ENCODE measurements at places on chromosomes 12 and 14. TPM values are rescaled to one million over a fixed set of nuclear protein-coding genes. Genes with fewer than 3 reads are reported as not detected.

- H3K27ac ChIP-seq = no peak overlapping the region
- H3K36me3 ChIP-seq = no peaks in the 10 kb centered on the region
- DNase-seq = no peak
- no peaks in the 10 kb centered on the region for H3K27me3 ChIP-seq
These were observed 244.9 kb upstream of the DIO2 start for GRCh38 chr14:80456209-80456608.

- no peak for DNase-seq
- no peak overlapping the region for H3K4me3 ChIP-seq
- no peaks in the 10 kb centered on the region for H3K27me3 ChIP-seq
- H3K36me3 ChIP-seq = no peaks in the 10 kb centered on the region
These were observed 37.6 kb downstream of the SVOP start for GRCh38 chr12:108983227-108983626.

PLEK2 gene
- total RNA-seq = 4.2 TPM

DNA sequence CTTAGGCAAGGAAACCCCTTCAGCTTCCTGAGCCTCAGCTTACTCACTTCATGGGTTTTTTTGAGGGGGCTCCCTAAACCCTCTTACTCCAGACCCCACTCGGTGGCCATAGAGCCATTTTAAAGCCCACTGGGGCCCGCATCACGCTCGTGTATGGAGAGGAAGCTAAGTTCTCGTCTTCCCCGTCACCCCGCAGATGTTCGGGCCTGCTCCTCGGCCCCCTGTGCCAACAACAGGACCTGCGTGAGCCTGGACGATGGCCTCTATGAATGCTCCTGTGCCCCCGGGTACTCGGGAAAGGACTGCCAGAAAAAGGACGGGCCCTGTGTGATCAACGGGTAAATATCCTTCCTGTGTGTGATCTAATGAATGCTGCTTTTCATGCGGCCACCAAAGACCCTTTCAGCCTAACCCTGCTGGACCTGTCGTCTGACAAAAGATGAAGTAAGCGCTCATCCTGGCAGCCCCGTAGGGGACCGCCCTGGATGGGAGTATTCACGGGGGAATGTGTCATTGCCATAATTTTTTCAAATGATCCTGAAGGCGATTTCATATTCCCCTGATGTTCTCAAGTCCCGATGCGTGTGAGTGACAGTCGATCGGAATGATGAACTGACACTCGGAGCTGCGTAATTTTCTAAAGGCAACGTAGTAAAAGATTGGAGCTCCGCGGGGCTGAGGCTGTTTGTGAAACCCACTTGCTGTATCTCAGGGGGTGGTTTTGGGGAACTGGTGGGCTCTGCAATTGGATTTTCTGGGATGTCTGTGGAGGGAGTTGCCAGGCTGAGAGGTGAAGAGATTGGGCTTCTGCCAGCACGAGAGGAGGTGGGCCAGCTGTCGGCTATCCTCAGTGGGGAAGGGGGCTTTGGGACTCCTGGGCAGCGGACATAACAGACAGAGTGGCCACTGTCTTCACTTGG is 5.4 kb downstream of the DLK1 start:
- no peaks in the 10 kb centered on the region for H3K36me3 ChIP-seq
- no peak for DNase-seq
- no peak overlapping the region for H3K4me3 ChIP-seq

DNA sequence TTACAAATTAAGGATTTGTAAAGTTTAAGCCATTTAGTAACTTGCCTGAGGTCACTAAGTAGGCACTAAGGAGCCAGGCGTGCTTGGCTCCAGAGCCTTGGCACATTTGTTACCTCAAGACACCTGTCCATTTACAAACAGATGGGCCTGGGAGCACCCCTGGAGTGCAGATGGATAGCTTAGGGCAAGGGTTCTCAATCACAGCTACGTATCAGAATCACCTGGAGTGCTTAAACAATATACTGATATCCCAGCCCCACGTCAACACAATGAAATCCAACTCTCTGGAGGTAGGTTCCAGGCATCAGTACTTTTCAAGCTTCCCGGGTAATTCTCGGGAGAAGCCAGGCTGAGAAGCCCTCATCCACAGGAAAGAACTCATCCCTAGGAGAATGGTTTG is 45.4 kb downstream of the SLC8A3 start:
- no peak overlapping the region for H3K4me3 ChIP-seq
- no peak for DNase-seq
- no peak overlapping the region for H3K27ac ChIP-seq

- no peaks in the 10 kb centered on the region for H3K36me3 ChIP-seq
- peak; percentile 77 for DNase-seq
- H3K27me3 ChIP-seq = no peaks in the 10 kb centered on the region
- no peak overlapping the region for H3K4me3 ChIP-seq
- no peak overlapping the region for H3K27ac ChIP-seq
These were observed 186.3 kb downstream of the ALG10 start for GRCh38 chr12:34208331-34209258.

GRCh38 chr14:40365305-40365704 is 933.1 kb upstream of the FBXO33 start:
- H3K27me3 ChIP-seq = no peaks in the 10 kb centered on the region
- no peak for DNase-seq
- no peak overlapping the region for H3K4me3 ChIP-seq
- no peaks in the 10 kb centered on the region for H3K4me1 ChIP-seq

DNA sequence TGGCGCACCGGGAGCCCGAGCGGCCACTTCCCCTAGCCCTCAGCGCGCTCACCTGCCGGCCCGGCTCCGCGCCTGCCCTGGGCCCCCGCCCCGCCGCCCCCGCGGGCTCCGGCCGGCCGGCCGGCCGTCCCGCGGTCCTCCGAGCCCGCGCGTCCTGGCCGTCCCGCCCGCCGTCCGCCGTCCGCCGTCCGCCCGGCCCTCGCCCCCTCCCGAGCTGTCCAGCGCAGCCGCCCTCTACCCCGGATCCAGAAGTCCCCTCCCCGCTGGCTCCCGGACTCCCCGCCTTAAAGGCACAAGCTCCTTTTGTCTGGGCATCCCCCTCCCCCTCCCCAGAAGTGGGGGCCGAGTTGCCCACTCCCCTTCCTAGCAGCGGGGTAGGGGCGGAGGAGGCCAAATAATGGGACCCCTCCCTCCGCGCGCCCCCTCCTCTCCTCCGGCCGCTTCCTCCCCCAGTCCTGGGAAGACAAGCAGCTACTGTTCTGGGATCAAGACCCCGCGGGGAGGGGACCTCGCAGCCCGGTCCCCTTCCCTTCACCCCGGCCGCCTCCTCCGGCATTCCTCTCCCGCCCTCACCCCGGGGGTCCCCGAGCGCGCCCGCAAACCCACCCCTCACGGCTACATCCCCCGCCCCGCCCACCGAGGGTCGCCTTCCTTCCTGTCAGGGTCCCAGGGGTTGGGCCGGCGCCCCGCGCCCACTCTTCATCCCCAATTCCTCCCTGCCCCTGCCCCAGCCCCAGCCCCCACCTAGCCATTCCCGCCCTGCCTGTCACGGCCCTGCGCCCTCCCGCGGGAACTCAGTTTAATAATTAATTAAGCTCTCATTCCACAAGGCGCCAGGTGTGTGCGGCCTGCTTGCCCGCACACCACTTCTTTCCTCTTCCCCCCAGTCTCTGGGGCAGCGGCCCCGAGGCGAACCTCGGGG is at the start of gene ADCY6:
TSS of gene ADCY6 (minus strand) at position 236 of the 922 bp plus-strand sequence. CDS start 5,655 bp downstream, outside the sequence.
- peaks cover 21% of the 10 kb centered on the region for H3K4me1 ChIP-seq
- H3K4me3 ChIP-seq = peak within 1 kb of the TSS; percentile 88
- H3K27ac ChIP-seq = peak within 1 kb of the TSS; percentile 95
- no peaks in the 10 kb centered on the region for H3K36me3 ChIP-seq
- peak; percentile 90 for DNase-seq

DNA sequence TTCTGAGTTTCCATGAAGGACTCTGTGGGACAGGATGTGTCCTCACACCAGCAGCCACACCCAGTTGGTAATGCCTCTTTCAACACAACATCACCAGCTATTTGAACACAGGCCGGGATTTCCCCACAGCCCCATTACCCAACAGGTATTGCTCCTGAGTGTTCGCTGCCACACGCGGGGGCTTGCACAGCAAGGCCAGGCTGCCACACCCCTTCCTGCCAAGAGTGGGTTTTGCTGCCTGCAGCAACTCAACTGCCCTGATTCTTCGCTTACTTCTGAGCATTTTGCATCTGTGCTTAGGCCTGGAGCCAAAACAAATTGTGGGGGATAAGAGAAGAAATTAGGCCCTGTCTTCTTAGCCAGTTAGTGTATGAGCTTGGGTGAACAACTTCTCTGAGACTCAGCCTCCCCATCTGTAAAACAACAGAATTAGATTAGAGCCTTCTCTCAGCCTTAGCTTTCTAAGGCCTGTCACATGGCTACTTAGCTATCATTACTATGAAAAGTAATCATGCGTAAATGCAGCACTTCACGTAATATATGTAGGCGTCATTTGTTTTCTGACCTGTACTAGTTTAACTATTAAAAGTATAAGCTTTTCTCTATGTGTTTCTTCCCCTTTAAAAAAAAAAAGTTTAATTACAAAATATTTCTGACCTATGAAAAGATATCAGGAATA is 20.0 kb downstream of the CKAP4 start:
- no peak overlapping the region for H3K4me3 ChIP-seq
- H3K27ac ChIP-seq = peak overlapping the region; percentile 68
- H3K4me1 ChIP-seq = peaks cover 10% of the 10 kb centered on the region
- no peaks in the 10 kb centered on the region for H3K27me3 ChIP-seq
- peak; percentile 95 for DNase-seq

DNA sequence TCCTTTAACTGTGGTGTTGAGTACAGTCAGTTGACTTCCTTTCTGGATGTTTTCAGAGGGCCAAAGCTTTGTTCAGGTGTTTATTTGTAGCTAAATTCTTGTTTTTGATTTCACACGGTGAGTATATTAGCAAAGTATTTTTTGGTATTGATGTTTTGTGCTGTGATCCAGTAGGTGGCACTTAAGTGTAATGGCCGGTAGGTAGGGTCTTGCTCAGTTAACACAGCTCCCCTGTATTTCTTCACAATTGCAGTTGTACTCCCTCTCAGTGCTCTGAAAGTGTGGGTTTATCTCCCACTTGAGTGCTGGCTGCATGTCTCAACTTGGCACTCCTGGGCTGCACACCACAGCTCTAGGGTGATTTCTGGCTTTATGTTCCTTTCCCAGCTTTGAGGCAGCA is 339.5 kb downstream of the AEBP2 start:
- DNase-seq = no peak
- H3K27me3 ChIP-seq = no peaks in the 10 kb centered on the region
- H3K4me3 ChIP-seq = no peak overlapping the region
- no peaks in the 10 kb centered on the region for H3K4me1 ChIP-seq

LRP1 gene
- total RNA-seq = 327 TPM

DNA sequence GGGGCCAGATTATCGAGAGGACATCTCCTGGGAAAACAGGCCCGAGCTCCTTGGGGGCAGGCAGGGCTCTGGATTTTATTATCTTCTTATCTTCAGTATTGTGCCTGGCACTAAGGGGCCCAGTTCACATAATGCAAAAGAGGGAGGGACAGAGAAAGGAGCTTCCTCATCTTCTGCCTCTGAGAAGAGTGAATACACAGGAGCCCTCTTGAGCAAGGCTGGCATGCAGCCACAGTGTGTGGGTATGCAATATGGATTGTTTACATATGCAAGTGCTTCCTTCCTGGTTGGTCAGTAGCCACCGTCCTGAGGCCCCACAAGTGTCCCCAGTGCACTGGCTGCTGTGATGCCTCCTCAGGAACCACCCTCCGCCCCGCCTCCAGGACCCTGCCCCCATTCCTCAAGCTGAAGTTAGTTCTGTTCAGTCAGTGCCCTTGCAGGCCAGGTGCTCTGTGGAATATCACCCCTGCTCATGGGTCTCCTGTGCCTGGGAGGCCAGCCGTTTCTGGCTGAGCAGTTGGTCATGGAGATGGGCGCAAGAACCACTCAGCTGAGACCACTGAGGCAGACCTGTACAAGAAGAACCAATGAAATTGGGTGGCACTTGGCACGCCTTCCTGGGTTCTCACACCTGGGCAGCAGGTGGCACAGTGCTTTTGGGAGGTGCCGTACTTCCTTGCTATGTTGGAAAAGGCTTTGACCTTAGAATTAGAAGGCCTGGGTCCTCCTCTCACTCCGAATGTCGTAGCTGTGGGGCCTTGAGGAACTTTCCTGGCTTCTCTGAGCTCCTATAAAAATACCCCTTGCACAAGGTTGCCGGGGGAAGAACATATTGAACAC is 35.1 kb upstream of the ACTN1 start:
- DNase-seq = peak; percentile 96
- H3K27me3 ChIP-seq = no peaks in the 10 kb centered on the region
- H3K36me3 ChIP-seq = no peaks in the 10 kb centered on the region
- H3K4me1 ChIP-seq = peaks cover 19% of the 10 kb centered on the region
- no peak overlapping the region for H3K4me3 ChIP-seq

DNA sequence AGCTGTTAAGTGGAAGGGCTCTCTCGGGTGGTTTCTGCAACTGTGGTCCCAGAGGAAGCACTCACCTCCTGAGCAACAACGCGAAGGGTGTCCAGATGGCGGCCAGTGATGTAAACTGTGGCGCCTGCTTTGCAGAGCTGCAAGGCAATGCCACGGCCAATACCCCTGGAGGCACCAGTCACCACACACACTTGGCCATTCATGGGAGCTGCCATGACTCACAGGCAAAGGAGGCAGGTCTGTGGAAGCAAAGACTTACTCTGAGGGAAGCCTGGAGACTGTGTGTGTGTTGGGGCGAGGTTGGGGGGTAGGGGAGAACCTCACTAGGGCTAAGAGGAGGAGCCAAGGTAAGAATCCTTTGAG is 707 bp downstream of the DHRS1 start:
- peaks cover 50% of the 10 kb centered on the region for H3K36me3 ChIP-seq
- H3K4me1 ChIP-seq = peaks cover 48% of the 10 kb centered on the region
- no peaks in the 10 kb centered on the region for H3K27me3 ChIP-seq
- H3K27ac ChIP-seq = peak overlapping the region; percentile 88
- no peak for DNase-seq

GALC gene
- 64.3 TPM for total RNA-seq

- H3K36me3 ChIP-seq = no peaks in the 10 kb centered on the region
- H3K4me3 ChIP-seq = no peak overlapping the region
- H3K4me1 ChIP-seq = no peaks in the 10 kb centered on the region
- DNase-seq = no peak
- H3K27ac ChIP-seq = no peak overlapping the region
- no peaks in the 10 kb centered on the region for H3K27me3 ChIP-seq
These were observed 27.0 kb downstream of the SLCO1C1 start for GRCh38 chr12:20722142-20722541.

DNA sequence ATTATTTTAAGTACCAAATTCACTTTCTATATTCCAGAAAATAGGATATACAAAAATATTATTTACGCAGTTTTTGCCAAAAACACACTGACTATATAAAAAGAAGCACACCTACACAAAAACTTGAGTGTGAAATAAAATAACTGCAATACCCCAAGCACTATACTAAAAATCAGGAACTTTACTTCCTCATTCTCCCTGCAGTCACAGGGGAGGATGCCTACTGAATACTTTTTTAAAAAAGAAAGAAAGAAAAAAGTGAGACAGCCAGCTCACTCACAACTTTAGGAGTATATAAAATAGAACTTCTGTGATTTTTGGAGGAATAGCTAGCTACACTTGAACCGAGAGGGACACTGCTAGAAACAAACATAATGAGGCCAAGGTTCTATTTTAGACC is 12.2 kb downstream of the RPS6KA5 start:
- peaks cover 15% of the 10 kb centered on the region for H3K4me1 ChIP-seq
- H3K4me3 ChIP-seq = no peak overlapping the region
- no peak for DNase-seq

GRCh38 chr12:46553266-46553665 is 180.7 kb upstream of the SLC38A2 start:
- H3K27me3 ChIP-seq = no peaks in the 10 kb centered on the region
- DNase-seq = no peak
- no peak overlapping the region for H3K27ac ChIP-seq

- H3K4me1 ChIP-seq = no peaks in the 10 kb centered on the region
- no peaks in the 10 kb centered on the region for H3K36me3 ChIP-seq
- H3K4me3 ChIP-seq = no peak overlapping the region
- H3K27me3 ChIP-seq = no peaks in the 10 kb centered on the region
- H3K27ac ChIP-seq = no peak overlapping the region
- no peak for DNase-seq
These were observed 41.4 kb downstream of the COX16 start for GRCh38 chr14:70317969-70318634.
